ENCODE measurements at places on chromosomes 5 and 9. TPM values are rescaled to one million over a fixed set of nuclear protein-coding genes. Genes with fewer than 3 reads are reported as not detected.

The ATOX1 gene
- total RNA-seq: 44.0 TPM

The RAPGEF1 gene
- 49.9 TPM for total RNA-seq

The PPP1R26 gene
- 27.3 TPM for total RNA-seq

The MLANA gene
- total RNA-seq: not detected

The BTNL3 gene
- not detected for total RNA-seq

The ADAMTS13 gene
- total RNA-seq: 2.2 TPM

The EQTN gene
- total RNA-seq: 1.2 TPM

The TMEM232 gene
- 11.8 TPM for total RNA-seq

The LURAP1L gene
- total RNA-seq: 0.98 TPM

The FCN2 gene
- not detected for total RNA-seq

The CCDC171 gene
- 21.1 TPM for total RNA-seq

The LPAR1 gene
- total RNA-seq: 13.0 TPM

The ARSI gene
- total RNA-seq: 0.25 TPM

The SAPCD2 gene
- total RNA-seq: 1.5 TPM

The RNF130 gene
- total RNA-seq: 69.8 TPM

The C5orf46 gene
- not detected for total RNA-seq

The ELOVL7 gene
- total RNA-seq: 3.9 TPM

The RFESD gene
- 0.98 TPM for total RNA-seq

The CDKN2B gene
- total RNA-seq: 0.25 TPM

The FAM221B gene
- not detected for total RNA-seq

The SKP2 gene
- total RNA-seq: 13.5 TPM
